ENCODE measurements at places on chromosomes 2 and 18. TPM values are rescaled to one million over a fixed set of nuclear protein-coding genes. Genes with fewer than 3 reads are reported as not detected.
A peak's percentile ranks its signal among the peaks of the same experiment; 100 is the strongest.

DNA sequence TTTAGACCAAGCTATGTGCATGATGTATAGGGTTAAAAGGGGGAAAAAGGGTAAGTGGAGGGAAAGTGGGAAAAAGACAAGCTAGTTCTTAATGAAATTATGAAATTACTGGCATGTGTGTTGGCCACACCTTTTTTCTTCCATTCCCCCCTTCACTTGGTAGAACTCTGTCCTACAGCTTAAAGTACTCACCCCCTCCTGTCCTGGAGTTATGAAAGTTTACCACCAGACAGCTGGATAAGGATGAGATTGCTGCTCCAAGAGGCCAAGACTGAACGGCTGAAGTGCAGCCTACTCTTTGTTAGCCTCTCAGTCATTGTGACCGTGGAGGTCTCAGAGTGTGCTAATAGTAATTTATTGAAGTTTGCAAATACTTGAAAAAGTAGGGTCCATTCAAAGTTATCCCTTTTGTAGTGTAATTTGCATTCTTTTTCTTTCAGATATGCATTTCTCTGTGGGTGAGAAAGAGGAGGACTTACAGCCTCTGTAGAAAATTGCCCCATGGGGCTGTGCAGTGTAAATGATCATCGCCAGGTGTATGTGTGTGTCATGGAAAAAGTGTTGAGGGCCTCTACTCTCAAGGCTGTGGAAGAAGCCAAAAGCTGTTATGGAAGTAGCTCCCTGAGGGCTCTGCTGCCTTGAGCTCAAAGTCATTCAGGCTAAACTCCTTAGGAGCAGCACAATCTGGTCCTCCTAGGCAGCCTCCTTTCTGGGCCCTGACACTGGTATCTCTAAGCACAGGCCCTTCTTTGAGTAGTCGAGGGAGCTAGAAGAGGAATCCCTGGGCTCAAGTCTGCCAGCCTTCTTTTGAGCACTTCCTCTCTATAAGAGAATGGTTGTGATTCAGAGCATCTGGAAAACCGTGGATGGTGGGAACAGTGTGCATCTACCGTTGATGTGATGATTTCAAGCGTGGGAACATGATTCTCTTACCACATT, 46.2 kb downstream of the LHCGR start:
- DNase-seq = no peak

DNA sequence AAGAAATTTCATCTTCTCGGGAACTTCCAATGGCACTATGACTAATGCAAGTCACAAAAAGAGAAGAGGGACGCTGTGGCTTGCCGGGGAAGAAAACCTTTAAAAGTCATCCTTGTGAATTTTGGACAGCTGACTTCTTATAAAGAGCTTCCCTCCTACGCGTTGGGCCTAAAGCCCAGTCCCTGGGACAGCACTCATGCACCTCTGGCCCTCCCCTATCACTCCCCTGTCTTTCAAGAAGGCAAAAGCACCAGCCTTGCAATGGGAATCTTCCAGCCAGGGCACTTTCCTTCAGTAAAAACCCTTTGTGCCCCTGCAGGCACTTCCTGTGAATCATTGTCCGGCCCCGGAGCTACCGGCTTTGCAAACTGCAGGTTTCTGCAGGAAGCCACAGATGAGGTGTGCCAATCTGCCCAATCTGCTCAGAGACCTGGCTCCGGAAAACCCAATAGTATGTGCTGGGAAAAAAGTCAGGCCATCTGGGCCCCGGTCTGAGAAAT, 7.1 kb downstream of the MREG start:
- no peak for DNase-seq

DNA sequence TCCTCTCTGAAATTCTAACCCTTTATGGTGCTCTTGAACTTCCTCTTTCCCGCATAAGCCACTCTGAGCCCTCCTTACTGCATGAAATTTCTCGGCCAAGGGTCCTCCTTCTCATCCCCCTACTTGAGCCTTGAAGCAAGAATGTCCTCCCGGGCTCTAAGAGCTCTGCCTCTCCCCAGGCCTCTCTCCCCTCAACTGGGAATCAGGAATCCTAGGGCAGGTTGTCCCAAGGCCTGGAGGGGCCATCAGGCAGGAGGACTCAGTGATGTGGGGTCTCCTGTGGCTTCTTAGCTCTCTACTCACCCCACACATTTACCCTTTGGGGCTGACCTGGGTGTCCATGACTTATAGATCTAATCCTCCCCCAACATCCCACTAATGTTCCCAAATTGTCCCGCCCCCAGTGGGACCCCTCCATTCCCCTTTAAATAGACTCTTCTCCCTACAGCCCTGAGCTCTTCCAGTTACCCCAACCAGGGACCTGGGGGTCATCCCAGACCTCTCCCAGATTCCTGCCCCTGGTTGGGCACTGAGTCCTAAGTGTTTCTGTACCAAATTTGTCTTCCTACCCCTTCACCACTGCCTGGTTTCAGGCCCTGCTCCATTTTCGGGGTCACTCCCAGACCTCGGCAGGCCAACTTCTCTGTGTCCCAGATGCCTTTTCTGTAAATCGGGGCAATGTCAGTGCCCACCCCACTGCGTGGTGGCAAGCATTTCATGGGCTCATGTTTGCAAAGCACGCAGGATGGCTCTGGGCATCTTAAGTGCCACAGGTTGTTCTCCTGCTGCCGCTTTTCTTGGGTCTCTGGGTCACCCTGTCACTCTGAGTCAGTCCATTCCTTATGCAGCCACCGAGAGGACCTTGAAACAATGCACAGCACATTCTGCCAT, 171.2 kb downstream of the ASB1 start:
- DNase-seq = no peak

DNA sequence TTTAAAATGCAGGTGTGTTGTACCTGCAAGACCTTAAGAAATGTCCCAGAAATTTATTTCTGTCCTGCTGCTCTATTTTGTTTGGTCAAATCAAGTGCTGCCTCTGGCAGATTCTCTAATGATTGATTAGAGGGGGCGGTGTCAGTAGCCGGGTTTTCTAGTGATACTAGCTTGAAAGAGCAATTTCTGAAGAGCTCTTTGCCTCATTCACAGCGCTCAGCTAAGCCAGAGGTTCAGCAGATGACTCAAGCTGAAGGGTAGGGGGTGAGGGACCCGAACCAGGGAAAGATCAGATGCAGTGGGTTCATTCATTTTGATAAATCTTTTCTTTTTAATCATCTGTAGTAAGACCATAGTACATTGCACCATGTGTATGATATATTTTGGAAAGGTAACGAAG, 15.0 kb downstream of the ZBTB7C start:
- no peak for DNase-seq

- DNase-seq = no peak
These were observed 13.3 kb downstream of the AGXT start for GRCh38 chr2:240881913-240882312.

GRCh38 chr18:22624176-22624575, 206.5 kb upstream of the CTAGE1 start:
- no peak for DNase-seq

- no peak for DNase-seq
These were observed 152.8 kb upstream of the COPS8 start for GRCh38 chr2:236932831-236933361.

DNA sequence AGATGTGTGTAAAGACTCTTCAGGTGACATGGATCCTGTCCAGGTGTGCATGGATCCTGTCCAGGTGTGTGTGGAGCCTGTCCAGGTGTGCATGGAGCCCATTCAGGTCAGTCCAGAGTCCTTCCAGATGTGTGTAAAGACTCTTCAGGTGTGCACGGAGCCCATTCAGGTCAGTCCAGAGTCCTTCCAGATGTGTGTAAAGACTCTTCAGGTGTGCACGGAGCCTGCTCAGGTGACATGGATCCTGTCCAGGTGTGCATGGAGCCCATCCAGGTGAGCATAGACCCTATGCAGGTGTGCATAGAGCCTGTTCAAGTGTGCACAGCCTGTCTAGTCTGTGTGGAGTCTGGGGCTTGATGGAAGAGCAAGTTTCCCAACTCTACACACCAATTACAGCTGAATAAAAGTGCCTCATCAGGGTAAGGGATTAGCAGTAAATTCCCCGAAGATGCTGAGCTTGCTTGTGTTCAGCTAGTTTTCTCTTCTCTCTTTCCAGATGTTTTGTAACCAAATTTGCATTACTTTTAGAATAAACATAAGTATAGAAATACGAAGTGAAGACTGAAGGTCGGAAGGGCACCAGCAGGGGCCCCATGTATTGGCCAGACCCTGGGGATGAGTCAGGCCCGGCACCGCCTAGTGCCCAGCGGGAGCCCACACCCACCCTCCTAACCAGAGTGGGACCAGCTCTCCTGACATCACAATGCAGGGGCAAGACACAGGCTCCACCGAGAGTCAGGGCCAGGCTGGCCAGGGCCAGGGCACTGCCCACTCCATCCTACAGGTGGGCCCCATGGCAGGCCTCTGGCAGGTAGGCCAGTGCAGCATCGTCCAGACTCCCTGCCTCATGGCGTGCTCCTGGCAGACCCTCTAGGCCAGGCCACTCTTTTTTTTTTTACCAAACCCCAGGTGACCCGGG, 38.6 kb upstream of the GPC1 start:
- no peak for DNase-seq

DNA sequence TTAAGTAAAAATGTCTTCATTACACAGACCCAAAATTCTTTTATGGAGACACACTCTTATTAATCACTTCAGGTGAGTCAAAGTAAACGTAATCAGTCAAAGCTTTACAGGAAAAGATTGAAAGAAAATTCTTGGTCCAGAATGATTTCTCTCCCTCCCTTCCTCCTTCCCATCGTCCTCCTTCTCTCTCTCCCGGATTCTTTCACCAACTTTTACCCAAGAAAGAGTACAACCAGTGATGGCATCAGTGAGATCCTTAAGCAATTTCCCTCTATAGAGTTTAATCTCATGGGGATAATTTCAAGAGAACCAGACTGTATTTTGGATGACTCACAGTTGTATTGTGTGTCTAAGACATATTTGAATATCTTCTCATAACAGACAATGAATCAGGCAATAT, 258.1 kb downstream of the ALK start:
- no peak for DNase-seq

GRCh38 chr2:54490863-54491262, 34.7 kb downstream of the SPTBN1 start:
- no peak for DNase-seq

GRCh38 chr2:200243441-200243840, 63.1 kb upstream of the SPATS2L start:
- DNase-seq = no peak

- DNase-seq = peak; percentile 86
These were observed 45.9 kb upstream of the ITGA4 start for GRCh38 chr2:181411105-181411849.

The ITGAV gene
- polyA plus RNA-seq = 0.58 TPM

The PKDCC gene
- 0.82 TPM for polyA plus RNA-seq

The TMEM247 gene
- polyA plus RNA-seq = not detected

The ARL4C gene
- 27.7 TPM for polyA plus RNA-seq

The SRD5A2 gene
- 0.03 TPM for polyA plus RNA-seq

The KLHL14 gene
- 18.5 TPM for polyA plus RNA-seq

Measured in B cell (primary cell).